Natural killer cell (primary cell): ENCODE measurements at places on chromosomes 16 and 17. TPM values are rescaled to one million over a fixed set of nuclear protein-coding genes. Genes with fewer than 3 reads are reported as not detected.

ATXN7L3 gene
- total RNA-seq: 87.6 TPM

RBFOX1 gene
- not detected for total RNA-seq

CCL18 gene
- 0.54 TPM for total RNA-seq

ACSM3 gene
- total RNA-seq: 4.4 TPM

RCVRN gene
- 1.7 TPM for total RNA-seq

CHAD gene
- not detected for total RNA-seq

SP6 gene
- 0.09 TPM for total RNA-seq

TP53TG3D gene
- not detected for total RNA-seq

BOLA2B gene
- total RNA-seq: 70.6 TPM

USP31 gene
- total RNA-seq: 6.1 TPM

SEZ6 gene
- 1.4 TPM for total RNA-seq

PPP1R1B gene
- not detected for total RNA-seq

- no peak overlapping the region for H3K4me3 ChIP-seq
- no peaks in the 10 kb centered on the region for H3K4me1 ChIP-seq
- no peaks in the 10 kb centered on the region for H3K27me3 ChIP-seq
- H3K36me3 ChIP-seq: peaks cover 31% of the 10 kb centered on the region
- no peak for DNase-seq
- no peak overlapping the region for H3K27ac ChIP-seq
These were observed 22.9 kb downstream of the CHCT1 start for GRCh38 chr17:60445144-60445543.

GRCh38 chr16:1309888-1310831 is 724 bp downstream of the UBE2I start:
- H3K4me3 ChIP-seq: peak overlapping the region; percentile 57
- H3K27ac ChIP-seq: peak overlapping the region; percentile 64
- H3K27me3 ChIP-seq: no peaks in the 10 kb centered on the region
- DNase-seq: peak; percentile 78
- peaks cover 49% of the 10 kb centered on the region for H3K4me1 ChIP-seq

DNA sequence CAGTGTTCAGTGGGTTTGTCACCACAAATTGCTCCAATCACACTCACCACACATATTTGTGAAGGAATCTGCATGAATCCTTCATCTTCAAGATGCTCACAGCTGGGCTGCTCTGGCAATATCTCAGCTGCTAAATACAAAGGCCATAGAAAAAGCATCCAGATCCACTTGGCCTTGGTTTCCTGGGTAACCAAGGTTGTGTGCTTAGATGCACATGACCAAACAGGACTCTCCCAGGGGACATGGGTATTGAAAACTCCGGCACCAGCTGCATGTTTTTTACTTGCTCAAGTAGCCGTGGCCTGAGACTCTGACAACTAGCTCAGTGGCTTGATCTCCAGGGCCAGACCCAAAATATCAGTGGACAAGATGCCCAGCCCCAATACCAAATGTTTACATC is 131.3 kb downstream of the CBLN1 start:
- no peak for DNase-seq
- H3K27me3 ChIP-seq: no peaks in the 10 kb centered on the region
- no peaks in the 10 kb centered on the region for H3K4me1 ChIP-seq

DNA sequence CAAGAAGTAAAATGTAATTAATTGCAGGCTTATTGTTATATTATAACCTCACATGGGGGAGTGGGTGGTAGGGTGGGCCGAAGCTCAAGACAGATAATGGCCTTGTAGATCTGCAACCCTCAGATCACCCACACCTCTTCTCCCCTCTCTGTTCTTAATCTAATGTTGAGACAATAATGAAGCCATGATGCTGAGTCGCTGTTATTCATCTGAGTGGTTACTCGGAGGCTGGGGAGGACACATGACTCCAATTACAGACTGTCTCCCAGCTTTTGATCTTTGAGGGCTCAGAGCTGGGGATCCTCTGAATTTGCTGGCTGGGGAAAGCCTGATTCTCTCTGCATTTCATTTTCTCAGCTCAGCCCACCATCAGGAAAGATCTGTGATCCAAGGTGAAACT is 275.3 kb downstream of the SHISA9 start:
- H3K36me3 ChIP-seq: no peaks in the 10 kb centered on the region
- DNase-seq: no peak
- H3K27ac ChIP-seq: no peak overlapping the region
- H3K4me3 ChIP-seq: no peak overlapping the region
- no peaks in the 10 kb centered on the region for H3K4me1 ChIP-seq
- no peaks in the 10 kb centered on the region for H3K27me3 ChIP-seq

DNA sequence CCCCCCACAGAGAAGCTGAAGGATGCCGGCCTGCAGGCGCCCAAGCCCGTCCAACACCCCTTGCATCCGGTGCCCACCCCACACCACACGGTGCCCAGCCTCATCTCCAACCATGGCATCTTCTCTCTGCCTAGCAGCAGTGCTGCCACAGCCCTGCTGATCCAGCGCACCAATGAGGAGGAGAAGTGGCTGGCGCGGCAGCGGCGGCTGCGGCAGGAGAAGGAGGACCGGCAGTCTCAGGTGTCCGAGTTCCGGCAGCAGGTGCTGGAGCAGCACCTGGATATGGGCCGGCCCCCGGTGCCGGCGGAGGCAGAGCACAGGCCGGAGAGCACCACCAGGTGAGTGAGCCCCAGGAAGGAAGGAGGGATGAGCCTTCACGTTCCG is 31.5 kb downstream of the GINS2 start:
- H3K36me3 ChIP-seq: peaks cover 79% of the 10 kb centered on the region
- H3K27me3 ChIP-seq: no peaks in the 10 kb centered on the region
- no peak overlapping the region for H3K27ac ChIP-seq
- H3K4me3 ChIP-seq: no peak overlapping the region
- DNase-seq: no peak
- H3K4me1 ChIP-seq: no peaks in the 10 kb centered on the region

DNA sequence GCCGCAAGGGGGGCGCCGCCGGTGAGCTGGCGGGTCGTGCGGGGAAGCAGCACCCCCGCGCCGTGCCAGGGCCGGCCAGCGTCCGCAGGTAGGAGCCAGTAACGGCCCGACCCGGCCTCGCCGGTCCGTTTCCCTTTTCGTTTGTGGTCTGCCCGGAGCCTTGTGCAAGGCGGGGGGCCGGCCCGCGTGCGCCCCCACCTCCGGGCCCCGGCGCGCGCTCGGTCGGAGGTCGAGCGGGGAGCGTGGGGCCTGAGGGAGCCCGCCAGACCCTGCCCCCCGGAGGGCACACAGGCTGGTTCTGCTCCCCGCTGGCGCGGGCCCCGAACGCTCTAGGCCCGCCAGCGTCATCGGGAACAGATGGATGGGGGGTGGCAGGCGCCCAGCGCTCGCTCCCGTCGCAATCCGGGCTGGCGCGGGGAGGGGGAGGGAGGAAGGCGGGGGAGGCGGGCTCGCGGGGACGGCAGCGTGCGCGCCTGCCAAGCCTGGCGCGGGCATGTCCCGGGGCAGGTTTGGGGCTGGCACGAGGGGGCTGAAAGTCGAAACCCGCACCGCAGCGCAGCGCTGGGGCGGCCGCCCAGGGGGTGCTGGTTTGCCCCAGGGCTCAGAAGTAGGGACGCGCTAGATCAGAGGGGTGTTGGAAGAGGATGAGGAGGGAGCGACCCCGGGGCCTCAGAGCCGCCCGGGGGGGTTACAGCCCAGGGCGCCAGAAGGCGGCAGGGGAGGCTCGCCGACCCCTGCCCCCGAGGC is 1.5 kb upstream of the GSE1 start:
- H3K27me3 ChIP-seq: no peaks in the 10 kb centered on the region
- peaks cover 86% of the 10 kb centered on the region for H3K4me1 ChIP-seq
- H3K36me3 ChIP-seq: no peaks in the 10 kb centered on the region
- no peak overlapping the region for H3K27ac ChIP-seq

DNA sequence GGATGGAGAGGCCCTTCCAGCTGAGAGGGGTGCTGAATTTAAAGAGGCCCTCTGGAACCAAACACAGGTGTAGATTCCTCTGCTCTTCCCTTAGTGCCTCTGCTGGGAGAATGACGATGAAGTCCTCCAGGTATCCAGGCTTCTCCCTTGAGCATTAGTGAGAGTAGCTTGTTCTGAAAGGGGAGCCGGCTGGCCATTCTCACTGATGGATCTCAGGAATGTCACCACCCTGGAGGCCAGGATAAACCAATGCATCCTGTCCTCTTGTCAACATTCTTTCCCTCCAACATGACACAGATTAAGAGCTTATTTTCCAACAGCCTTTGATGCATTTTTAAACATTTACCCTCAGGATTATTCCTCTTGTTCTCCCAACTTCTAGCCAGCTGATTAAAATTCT is 325.5 kb downstream of the CA10 start:
- no peak for DNase-seq
- no peak overlapping the region for H3K4me3 ChIP-seq
- no peaks in the 10 kb centered on the region for H3K36me3 ChIP-seq
- H3K27ac ChIP-seq: no peak overlapping the region
- H3K27me3 ChIP-seq: no peaks in the 10 kb centered on the region
- no peaks in the 10 kb centered on the region for H3K4me1 ChIP-seq

DNA sequence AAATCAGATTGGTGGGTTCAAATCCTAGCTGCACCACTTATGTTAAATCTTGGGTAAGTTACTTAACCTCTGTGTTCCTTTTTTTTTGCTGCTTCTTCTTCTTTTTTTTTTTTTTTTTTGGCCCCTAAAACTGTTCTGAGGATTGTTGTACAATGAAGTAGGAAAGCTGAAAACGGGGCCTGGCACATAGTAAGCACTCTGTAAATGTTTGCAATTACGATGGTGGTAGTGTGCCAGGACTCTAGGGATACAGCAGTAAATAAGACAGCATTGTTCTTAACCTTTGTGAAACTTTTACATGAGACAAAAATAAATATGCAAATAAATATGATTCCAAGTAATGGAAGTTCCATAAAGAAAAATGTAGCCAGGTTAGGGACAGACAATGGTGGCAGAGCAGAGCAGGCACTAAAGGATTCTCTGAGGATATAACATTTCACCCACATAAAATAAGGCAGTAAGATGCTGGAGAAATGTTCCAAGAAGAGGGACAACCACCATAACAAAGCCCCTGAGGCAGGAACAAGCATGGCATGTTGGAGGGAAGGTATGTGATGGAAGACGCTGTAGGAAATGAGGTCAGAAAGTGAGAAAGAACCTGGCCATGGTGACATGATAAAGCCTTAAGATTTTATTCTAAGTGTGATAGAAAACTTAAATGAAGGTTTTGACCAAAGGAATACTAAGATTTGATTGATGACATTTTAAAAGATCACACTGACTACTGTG is 127.3 kb downstream of the NLK start:
- H3K27me3 ChIP-seq: no peaks in the 10 kb centered on the region
- no peaks in the 10 kb centered on the region for H3K4me1 ChIP-seq
- no peak for DNase-seq
- peaks cover 15% of the 10 kb centered on the region for H3K36me3 ChIP-seq
- H3K27ac ChIP-seq: no peak overlapping the region
- H3K4me3 ChIP-seq: no peak overlapping the region

DNA sequence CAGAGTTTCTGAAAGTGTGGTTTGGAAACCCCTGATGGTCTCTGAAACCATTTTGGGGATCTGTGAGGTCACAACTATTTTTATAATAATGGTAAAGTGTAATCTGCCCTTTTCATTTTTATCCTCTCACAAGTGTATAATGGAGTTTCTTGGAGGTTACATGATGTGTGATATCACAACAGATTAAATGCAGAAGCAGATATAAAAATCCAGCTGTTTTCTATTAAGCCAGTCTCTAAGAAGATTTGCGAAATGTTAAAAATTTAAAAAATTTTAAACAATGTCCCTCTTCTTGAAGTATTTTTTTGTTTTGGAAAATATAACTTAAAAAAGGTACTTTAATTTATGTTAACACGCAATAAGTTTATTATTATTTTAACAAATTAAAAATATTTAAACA is 48.7 kb downstream of the RPGRIP1L start:
- no peaks in the 10 kb centered on the region for H3K4me1 ChIP-seq
- no peak overlapping the region for H3K4me3 ChIP-seq
- no peak overlapping the region for H3K27ac ChIP-seq

GRCh38 chr17:50145532-50146229 is 4.8 kb downstream of the PPP1R9B start:
- H3K4me1 ChIP-seq: peaks cover 80% of the 10 kb centered on the region
- H3K27ac ChIP-seq: no peak overlapping the region
- peaks cover 43% of the 10 kb centered on the region for H3K36me3 ChIP-seq
- no peak for DNase-seq
- no peak overlapping the region for H3K4me3 ChIP-seq

DNA sequence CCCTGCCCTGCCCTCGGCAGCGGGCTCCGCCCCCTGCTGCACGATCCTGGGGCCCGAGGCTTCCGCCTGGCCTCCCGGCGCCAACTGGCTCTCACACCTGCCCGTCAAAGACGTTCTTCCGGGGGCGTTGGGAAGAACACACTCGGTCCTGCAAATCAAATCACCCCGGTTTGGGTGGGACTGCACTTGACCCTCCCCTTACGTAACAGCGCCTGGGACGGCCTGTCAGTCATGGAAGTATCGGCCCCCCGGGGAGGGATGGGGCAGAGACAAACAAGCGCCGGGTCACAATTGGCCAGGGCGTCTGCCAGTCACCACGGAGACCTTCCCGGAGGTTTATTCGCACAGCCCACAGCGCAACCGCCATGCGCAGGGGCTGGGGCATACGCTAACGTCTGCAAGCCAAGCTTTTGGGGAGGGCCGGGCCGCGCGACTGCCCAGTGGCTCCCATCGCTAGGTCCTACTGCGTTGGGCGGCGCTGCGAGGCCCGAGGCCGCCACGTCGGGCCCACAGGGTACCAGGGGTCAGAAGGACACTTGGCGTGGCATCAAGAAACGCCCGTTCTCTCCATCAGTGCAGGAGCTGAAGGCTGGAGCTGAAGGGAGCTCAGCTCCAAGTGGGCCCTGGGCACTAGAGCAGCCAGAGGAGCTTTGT is 388 bp upstream of the AKTIP start:
- peaks cover 29% of the 10 kb centered on the region for H3K4me1 ChIP-seq
- H3K36me3 ChIP-seq: peaks cover 5% of the 10 kb centered on the region
- peak overlapping the region; percentile 73 for H3K4me3 ChIP-seq
- H3K27ac ChIP-seq: peak overlapping the region; percentile 87

- no peak overlapping the region for H3K4me3 ChIP-seq
- no peaks in the 10 kb centered on the region for H3K27me3 ChIP-seq
- H3K4me1 ChIP-seq: no peaks in the 10 kb centered on the region
- DNase-seq: no peak
These were observed 59.0 kb upstream of the TBX2 start for GRCh38 chr17:61340431-61341209.

GRCh38 chr17:48047113-48047740 is 932 bp upstream of the NFE2L1 start:
- H3K27ac ChIP-seq: peak overlapping the region; percentile 88
- H3K4me3 ChIP-seq: peak overlapping the region; percentile 69
- no peak for DNase-seq
- peaks cover 27% of the 10 kb centered on the region for H3K4me1 ChIP-seq
- no peaks in the 10 kb centered on the region for H3K27me3 ChIP-seq
